ENCODE measurements at places on chromosomes 12 and 14.

DNA sequence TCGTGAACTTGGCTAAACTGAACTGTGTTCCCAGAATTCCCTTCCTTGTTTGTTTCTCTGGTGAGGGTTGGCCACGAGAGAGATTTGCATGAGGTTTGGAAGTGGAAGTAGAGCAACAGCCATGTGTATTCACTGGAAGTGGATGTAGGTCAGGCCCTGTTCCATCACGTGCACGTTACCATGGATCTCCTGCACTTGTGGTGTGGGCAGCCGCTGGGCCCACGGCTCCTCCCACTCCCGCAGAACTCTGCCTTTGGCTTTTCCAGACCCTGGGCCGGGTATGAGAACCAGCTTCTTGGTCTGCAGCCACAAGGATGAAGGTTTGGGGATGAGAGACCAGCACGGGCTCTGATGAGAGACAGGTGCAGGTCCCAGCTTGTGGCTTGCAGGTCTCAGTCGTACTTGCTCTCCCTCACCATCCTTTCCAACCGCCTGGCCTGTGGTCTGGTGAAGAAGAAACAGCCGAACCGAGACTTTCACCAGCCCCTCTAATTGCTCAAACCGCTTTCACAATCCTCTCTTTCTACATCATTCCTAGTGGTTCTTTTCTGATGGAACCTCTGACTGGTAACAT lies 94.9 kb downstream of the DUSP16 start:
- peak; percentile 96 for DNase-seq

- no peak for DNase-seq
Observed at GRCh38 chr14:51564460-51564859, 87.2 kb upstream of the FRMD6 start.

- no peak for DNase-seq
Observed at GRCh38 chr14:20719777-20720176, 25.9 kb upstream of the EDDM3A start.

GRCh38 chr12:3049176-3049575 lies 28.0 kb upstream of the TSPAN9 start:
- DNase-seq = no peak

- no peak for DNase-seq
Observed at GRCh38 chr14:26941521-26941920, 343.7 kb upstream of the NOVA1 start.

DNA sequence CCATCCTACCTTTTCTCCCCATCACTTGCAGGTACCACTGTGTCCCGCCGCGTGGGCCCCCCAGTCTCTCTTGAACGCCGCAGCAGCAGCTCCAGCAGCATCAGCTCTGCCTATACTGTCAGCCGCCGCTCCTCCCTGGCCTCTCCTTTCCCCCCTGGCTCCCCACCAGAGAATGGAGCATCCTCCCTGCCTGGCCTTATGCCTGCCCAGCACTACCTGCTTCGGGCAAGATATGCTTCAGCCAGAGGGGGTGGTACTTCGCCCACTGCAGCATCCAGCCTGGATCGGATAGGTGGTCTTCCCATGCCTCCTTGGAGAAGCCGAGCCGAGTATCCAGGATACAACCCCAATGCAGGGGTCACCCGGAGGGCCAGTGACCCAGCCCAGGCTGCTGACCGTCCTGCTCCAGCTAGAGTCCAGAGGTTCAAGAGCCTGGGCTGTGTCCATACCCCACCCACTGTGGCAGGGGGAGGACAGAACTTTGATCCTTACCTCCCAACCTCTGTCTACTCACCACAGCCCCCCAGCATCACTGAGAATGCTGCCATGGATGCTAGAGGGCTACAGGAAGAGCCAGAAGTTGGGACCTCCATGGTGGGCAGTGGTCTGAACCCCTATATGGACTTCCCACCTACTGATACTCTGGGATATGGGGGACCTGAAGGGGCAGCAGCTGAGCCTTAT lies 9.2 kb downstream of the ARHGAP9 start:
- no peak for DNase-seq

DNA sequence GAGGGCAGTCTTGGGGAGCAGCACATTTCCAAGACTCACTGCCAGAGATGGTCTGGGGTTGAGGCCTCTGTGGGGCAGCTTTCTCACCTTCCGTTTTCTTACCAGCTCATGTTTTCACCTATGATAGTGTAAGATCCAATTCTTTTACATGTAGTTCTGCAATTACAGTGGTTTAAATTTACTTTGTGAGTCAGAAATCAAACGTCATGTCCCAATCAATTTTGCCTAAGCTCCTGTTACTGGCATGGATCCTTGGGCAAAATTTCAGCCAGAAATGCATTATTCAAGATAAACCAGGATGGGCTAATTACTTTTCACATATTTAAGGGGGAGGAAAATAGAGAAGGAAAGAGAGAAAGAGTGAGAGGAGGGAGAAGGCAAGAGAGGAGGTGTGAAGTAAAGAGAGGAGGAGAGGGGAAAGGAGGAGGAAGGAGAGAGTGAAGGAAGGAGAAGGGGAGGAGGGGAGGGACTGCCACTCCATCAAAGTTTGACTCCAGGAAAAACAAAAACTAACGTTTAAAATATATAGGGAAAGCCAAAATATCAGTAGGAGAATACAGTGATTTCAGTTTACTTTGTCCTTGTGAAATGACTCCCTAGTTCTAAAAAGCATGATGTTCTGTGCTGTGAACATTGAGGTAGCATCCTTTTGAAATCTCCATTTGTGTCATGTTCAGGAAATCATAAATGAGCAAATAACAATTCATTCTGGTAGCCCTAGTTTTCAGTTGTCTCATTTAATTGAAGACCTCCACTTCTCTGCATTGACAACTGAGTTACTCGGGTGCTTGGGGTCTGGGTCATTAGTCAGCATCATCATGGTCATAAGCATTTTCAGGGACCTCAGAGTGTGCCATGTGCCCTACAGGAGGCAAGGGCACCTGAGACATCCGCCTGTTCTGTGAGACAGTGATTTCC lies 3.0 kb downstream of the BMAL2 start:
- no peak for DNase-seq

- DNase-seq = no peak
Observed at GRCh38 chr14:53896726-53897125, 59.9 kb downstream of the BMP4 start.

DNA sequence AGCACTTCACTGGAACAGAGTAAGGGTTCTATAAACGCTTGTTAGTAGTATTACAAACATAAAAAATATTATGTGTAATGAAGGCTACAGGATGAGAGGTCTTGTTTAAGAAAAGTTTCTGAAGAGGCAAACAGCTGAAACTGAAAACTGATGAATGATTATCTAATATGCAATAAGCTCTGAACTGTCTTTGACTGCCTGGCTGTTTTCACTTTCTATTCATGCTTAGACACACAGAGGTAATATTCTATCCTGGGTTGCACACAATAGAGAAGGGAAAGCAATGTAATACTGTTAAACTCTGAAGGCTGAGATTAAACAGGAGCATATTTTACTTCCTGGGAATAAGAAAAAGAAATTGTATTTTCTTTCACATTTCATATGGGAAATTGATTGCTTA lies 251.3 kb downstream of the ALX1 start:
- no peak for DNase-seq

DNA sequence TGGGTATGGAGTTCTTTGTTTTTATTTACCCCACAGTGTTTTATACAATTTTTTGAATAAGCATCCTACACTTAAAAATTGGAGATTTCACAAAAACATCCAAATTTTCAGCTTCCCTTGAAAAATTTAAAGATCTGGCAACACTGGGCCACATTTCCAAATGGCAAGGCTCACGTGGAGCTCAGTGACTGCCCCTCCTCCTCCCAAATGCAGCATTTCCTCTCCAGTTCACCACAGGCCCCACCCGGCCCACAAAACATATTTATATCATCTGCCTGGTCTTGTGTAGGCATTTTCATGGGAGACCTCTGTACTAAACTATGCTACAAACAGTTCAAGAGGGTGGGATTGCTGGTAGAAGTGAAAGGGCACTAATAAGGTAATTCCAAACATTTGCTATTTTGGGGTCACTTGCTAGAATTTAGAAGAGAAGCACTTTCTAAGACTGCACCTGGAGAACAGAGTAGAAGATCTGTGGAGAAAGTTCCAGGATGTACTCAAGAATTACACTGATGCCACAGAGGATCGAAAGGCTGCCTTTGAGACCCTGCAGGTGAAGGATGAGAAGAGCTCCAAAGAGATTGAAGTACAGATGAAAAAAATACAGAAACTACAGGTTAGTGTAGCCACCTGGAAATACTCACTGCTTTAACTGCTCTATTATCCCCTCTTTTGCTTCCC lies 7.3 kb downstream of the FKBP11 start:
- no peak for DNase-seq

DNA sequence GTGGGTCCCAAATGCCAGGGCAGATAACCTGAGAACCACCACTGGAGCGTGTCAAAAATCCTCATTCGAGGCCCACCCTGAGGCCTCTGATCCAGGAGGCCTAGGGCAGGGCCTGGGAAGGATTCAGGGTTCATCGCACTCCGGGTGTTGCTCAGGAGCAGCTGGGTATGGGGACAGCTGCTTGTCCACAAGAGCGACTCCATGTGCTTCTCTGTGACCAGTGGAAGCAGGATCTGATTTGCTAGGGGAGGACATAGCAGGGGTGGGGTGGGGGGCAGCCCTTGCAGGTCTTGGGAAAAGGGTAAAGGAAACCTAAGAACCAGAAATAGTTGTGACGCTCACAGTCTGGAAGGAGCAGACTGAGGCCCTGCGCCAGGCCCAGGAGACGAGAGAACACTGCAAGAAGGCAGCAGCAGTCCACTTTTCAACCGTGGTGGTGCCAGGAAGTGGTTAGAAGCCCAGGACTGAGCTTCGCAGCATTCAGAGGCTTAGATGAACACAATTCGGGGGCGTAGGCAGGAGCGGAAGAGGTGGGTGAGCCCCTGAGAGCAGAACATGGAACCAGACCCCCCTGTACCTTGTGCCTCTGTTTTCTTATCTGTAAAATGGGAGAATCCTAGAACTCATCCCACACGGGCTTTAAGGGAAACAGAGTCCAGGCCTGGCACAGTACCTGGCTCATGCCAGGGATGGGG lies 33.7 kb downstream of the ITPK1 start:
- DNase-seq = no peak

GRCh38 chr14:86961106-86961716 lies 1031.8 kb downstream of the GALC start:
- DNase-seq = peak; percentile 13

GRCh38 chr14:58640959-58641358 lies 3.2 kb downstream of the DACT1 start:
- DNase-seq = no peak

- DNase-seq = no peak
Observed at GRCh38 chr12:76694369-76694768, 69.5 kb upstream of the ZDHHC17 start.

DNA sequence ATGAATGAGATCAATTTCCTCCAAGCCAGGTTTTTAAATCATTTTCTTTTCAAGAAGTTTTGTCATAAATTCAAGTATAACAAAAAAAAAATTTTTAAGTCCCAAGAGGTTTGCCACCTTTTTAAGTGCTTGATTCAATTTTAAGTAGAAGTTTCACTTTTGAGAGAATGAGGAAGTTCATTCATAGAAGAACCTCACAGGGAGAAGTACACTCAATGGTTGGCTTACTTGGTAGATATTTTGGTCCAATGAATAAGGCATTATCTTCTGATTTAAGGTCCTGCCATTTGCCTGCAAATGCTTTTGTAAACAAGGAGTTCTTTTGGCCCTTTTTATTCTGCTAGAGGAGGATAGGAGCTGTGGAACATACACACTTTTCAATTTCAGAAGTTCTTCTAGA lies 96.7 kb upstream of the NOVA1 start:
- no peak for DNase-seq

DNA sequence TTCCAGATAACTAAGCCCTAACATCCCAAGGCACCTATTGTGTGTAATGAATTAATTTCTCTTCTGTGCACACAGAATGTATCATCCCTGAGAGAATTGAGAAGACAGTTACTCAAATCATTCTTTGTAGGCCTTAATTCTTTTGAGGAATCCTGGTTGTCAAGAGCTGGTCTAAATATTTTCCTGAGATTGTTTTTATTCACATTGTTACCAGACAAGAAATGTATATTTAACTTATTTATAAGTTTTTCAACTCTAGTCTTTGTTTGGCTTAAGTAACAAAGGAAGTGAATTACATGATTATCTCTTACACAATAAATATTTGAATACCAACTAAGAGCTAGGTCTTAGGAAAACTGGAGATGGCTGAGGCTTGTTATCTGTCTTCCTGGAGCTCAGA lies 169.4 kb downstream of the DACT1 start:
- no peak for DNase-seq

DNA sequence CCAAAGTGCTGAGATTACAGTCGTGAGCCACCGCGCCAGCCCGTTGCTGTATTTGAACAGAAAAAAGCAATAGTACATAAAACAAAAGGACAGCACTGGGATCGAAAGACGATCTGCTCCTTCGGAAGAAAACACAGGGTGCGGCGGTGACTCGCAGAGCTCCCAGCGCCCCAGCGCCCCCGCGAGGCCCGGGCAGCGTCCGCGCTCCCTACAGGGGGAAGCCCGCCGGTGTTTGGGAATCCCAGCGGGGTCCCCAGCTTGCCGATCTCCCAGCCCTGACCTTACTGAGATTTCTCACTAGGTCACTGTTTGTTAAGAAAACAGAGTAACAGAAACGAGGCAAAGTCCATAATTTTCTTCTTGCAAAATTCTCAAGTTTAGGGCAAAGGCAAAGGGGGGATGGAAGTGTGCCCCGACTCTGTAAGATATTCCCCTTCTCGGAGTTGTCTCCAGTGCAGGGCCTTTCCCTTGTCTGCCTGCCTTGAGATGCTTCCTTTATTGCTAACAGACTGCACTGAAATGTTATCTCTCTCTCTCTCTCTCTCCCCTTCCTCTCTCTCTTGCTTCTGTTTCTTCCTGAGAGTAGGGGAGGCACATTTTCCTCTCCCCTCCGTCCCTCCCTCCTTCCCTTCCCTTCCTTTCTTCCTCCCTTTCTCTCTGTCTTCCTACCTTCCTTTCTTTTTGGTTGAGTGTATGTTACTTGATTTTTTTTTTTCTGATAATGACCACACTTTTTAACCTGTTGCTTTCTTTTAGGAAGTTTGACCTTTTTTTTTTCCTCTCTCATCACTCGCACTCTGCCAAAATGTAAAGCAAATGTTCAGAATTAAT lies 91.9 kb downstream of the TMEM30B start:
- peak; percentile 58 for DNase-seq

GRCh38 chr12:26524862-26525465 lies 308.0 kb downstream of the ITPR2 start:
- no peak for DNase-seq

GRCh38 chr12:89316705-89317139 lies 35.6 kb downstream of the DUSP6 start:
- no peak for DNase-seq
